ENCODE measurements at places on chromosomes 1 and 21.

- DNase-seq: no peak
These were observed 519.2 kb upstream of the B3GALT2 start for GRCh38 chr1:193705554-193705981.

GRCh38 chr1:99115231-99115630 lies 110.6 kb upstream of the PLPPR5 start:
- no peak for DNase-seq

GRCh38 chr1:203322500-203323179 lies 17.3 kb downstream of the BTG2 start:
- no peak for DNase-seq

- DNase-seq: no peak
These were observed 19.2 kb downstream of the AGPAT3 start for GRCh38 chr21:43884012-43884860.

DNA sequence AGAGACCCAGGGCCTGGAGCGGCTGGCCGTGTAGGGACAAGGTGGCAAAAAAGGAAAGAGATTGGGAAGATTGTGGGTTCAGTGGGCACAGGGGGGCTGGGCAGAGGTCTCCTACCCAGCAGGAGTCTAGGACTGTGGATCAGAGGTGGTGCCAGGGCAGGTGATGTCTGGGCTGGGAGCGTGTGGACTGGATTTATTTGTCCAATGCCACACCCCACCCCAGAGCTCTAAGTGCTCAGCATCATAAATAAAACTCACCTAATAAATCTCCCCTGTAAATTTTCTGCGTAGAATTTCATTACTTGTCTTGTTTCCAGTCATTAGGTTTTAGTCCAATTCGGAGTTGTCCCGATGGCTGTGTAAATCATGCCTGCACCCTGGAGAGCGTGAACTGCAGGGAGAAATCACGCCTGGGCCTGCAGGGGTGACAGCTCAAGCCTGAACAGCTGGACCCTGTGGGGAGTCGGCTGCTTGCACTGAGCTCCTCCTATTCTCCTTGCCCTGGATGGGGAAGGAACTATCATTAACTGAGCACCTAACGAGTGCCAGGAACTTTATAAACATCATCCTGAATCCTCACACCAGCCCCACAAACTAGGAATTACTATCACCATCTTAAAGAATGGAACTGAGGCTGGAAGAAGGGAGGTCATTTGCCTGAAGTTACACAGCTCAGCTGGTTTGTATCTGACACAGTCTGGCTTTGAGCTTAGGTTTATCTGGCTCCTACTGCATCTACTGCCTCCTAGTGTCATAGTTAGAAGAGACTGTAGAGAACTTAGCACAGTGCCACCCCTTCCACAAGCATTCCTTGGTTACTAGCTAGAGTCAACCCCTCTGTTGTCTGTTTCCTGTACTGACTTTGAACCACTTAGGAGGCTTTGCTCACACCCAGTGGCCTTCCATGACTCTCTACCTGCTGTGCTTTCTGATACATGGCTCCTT lies 25.0 kb upstream of the POU3F1 start:
- no peak for DNase-seq

- DNase-seq: no peak
These were observed 319.8 kb upstream of the SPAG17 start for GRCh38 chr1:118504867-118505266.
